Breast epithelium (tissue), 4 donors: ENCODE measurements at places on chromosomes 3 and 15.

GRCh38 chr15:52317022-52317421 is 21.4 kb upstream of the MYO5C start:
- no peak overlapping the region for H3K27ac ChIP-seq
- no peaks in the 10 kb centered on the region for H3K4me1 ChIP-seq
- H3K4me3 ChIP-seq: no peak overlapping the region
- H3K36me3 ChIP-seq: no peaks in the 10 kb centered on the region

DNA sequence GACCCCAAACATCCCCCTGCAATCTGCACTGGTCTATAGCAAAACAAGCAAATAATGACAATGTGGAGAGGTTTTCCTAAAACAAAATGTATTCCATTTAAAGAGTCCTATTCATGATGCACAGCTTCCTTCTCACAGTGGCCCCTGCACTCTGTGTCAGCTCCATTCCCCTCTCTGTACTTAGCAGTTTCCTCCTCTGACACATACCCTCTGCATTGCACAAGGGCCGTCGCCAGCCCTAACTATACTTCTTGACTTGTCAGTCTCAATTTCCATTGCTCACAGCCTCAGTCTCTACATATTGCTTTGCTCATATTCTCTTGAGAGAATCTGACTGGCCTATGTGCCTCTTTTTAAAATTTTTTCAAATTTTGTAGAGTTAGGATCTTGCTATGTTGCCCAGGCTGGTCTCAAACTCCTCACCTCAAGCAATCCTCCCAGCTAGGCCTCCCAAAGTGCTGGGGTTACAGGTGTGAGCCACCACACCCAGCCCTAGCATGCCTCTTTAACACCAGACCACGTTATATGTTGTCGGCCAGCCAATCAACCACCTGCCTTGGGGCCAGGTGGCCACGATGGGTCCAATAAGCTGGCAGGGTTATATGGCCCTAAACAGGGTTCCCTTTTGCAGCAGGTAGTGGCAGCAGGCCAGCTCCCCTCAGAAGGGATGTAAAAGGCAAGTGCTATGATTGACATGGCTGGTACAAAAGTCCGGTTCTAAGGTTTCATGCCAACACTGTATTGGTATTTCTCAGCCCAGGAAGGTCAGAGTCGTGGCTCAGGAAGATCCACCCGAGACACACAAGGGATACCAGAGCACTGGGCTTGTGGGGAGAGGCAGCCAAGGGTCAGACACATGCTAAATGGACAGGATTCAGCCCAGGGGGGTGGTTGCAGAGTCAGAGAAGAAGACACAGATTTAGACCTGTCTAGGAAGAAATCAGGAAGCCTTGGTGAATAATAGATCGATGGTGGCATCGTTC is 59.0 kb upstream of the SMAD3 start:
- H3K4me3 ChIP-seq: no peak overlapping the region
- H3K36me3 ChIP-seq: no peaks in the 10 kb centered on the region
- H3K27ac ChIP-seq: no peak overlapping the region
- no peaks in the 10 kb centered on the region for H3K27me3 ChIP-seq
- H3K4me1 ChIP-seq: no peaks in the 10 kb centered on the region
- no peak for DNase-seq

GRCh38 chr15:34594361-34594760 is 10.9 kb upstream of the GOLGA8B start:
- H3K36me3 ChIP-seq: no peaks in the 10 kb centered on the region
- no peak overlapping the region for H3K27ac ChIP-seq
- no peaks in the 10 kb centered on the region for H3K4me1 ChIP-seq
- H3K4me3 ChIP-seq: no peak overlapping the region
- DNase-seq: no peak

- H3K4me3 ChIP-seq: no peak overlapping the region
- H3K36me3 ChIP-seq: no peaks in the 10 kb centered on the region
- peak overlapping the region; percentile 8 for H3K27ac ChIP-seq
- DNase-seq: no peak
- H3K4me1 ChIP-seq: peaks cover 4% of the 10 kb centered on the region
Measured at GRCh38 chr3:29537889-29538609, 257.2 kb downstream of the RBMS3 start.

DNA sequence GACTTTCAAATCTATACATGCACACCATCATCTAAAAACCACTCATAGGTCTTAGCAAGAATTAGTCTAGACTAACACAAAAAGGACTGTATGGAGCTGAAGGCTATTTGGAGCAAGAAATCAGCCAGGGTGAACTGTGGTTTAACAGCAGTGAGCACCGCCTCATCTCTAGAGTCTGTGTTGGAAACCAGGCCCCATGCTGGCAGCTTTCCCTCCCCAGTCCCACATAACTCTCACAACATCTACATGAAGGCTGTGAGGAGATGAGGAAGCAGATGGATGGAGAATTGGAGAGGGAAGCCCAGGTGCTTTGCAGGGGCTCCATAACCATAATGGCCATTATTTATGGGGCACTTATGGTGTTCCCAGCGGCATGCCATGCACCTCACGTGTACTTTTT is 133.2 kb upstream of the TOPAZ1 start:
- no peak for DNase-seq
- no peaks in the 10 kb centered on the region for H3K36me3 ChIP-seq

GRCh38 chr3:167866331-167866730 is 130.8 kb downstream of the SERPINI1 start:
- H3K27me3 ChIP-seq: no peaks in the 10 kb centered on the region
- H3K4me1 ChIP-seq: no peaks in the 10 kb centered on the region
- no peak overlapping the region for H3K27ac ChIP-seq
- H3K36me3 ChIP-seq: no peaks in the 10 kb centered on the region
- H3K4me3 ChIP-seq: no peak overlapping the region
- no peak for DNase-seq
